ENCODE measurements at places on chromosomes 5 and 9.

DNA sequence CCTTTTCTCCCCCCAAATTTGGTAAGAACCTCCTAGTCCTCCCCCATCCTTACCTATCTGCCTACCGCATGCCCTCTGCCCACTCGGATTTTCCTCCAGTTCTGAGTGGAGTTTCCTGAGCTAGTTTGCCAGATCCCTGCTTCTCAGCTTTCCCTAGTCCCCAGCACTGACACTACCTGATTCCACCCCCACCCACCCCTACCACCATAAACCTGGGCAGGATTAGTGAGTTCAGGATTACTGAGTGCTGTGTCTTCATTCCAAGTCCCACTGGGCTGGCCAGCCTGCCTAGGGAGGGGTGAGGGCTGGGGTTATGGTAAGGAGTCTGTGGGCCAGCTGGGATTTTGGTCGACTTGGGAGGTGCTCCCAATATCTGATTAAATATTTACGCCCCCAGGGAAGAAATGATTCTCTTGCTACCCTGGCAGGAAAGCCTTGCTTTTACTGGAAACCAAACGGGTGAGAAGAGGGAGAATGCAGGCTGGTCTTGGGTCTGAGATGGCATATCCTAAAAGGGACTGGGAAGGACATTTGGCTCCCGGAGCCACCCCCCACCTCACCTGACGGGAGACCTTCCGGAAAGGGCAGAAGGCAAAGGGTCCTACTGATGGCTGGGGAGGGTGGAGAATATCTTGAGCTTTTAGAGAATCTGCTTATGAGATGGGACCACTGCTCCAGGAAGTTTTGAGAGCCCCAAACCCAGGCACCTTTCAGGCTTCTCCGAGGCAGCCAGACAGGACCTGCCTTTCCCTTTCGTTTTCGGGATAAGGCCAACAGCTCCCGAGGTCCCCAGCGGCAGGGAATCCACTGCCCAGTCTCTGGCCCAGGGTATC lies 3.7 kb downstream of the PITX1 start:
- no peak for DNase-seq

GRCh38 chr5:56303511-56303910 lies 70.4 kb upstream of the ANKRD55 start:
- DNase-seq: no peak

DNA sequence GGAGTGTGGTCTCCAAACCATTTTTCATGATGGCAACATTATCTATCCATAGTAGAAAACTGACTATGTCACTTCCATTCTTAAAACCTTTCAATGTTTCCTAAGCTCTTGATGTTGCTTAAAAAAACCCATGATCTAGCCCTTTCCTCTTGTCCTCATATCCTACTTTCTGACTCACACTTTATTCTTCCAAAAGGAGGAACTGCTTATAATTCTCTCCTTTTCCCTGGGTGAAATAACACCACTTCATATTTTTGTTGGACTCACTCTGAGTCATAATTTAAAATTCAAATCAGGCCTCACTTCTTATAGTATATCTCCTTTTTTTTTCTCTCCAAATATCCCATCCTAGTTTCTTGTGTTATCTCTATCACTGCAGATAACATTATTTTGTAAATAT lies 513.9 kb downstream of the MAN2A1 start:
- DNase-seq: no peak

DNA sequence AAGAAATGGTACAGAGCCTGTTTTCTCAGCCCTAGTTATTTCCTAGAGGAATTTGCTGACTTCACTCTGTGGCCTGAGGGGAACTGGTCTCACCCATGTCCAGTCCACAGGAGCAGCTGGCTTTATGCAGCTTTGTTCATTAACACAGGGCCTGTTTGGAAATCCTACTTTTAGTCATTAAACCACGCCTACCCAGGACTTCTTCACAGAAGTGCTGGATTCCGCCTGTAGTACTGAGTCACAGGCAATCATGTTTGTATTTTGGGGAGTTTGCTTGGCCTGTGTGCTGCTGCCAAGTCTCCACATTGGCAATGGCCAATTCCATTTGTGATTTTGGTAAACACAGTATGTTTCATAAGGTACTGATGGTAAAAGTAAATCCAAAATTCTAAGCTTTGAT lies 52.8 kb downstream of the CTNND2 start:
- DNase-seq: no peak

- no peak for DNase-seq
Observed at GRCh38 chr5:171598641-171599152, 179.2 kb downstream of the FGF18 start.

DNA sequence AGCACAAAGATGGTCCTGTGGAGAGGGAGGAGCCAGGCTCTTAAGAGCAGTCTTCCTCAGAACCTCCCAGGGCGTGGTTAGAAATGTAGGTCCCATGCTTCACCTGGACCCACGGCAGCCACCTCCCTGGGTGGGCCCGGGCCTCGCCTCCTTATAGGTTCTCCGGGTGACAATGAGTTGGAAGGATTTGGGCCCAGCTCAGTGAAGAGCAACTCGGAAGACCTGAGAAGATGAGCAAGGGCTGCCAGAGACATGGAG lies 26.3 kb upstream of the NDST1 start:
- no peak for DNase-seq

GRCh38 chr9:25600501-25600900 lies 77.7 kb downstream of the TUSC1 start:
- no peak for DNase-seq

GRCh38 chr9:128190516-128191405 lies 611 bp downstream of the CIZ1 start:
- DNase-seq: no peak

- no peak for DNase-seq
Observed at GRCh38 chr9:126621061-126621918, 7.6 kb downstream of the LMX1B start.

GRCh38 chr9:107176436-107177151 lies 106.5 kb upstream of the RAD23B start:
- DNase-seq: no peak

DNA sequence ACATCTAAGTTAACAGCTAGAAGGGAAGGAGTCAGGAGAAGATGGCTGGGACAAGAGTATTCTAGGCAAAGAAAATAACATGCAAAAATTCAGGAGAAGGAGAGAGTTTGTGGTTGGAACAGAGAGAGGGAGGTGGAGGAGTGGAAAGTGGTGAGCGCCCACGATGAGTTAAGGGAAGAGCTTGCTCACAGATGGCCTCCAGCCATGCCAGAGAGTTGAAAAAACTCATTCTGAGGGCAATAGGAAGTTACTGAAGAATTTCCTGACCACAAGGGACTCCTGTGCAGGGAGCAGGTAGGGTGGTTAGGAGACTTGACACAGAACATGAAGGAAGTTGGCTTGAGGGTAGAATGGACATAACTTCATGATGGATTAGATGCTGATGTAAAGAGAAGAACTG lies 159.7 kb downstream of the DOCK2 start:
- no peak for DNase-seq

DNA sequence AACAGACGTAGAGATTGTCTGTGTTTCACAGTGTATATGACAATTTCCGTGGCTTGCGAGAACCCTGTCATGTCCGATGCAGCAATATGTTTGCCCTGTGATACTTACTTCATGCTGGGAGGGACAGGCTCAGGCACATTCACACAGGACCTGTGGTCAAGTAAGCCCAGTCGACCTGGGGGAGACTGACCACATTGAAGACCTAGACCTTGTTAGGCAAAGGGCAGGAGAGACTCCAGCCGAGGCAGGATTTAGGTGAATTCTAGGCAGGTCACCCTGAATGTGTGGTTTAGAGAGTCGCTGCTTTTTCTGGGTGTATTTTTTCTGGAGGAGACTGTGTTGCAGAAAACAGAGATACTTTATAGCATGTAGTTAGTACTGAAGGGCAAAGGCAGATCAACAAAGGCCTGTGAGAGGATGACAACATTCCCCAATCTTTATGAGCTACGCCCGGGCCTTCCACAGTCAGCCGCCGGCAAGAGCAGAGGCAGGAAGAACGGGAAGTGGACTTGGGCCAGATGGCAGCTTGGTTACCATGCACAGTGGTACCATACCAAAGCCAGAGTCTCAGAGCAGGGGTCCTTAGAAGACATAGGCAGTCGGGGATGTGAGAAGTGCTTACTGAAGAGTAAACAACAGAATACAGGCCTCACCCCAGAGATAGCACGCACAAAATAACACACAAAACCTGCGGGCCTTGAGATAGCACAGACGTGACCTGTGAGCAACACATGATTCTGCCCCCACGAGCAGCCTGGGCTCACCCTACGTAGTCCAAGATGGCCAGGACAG lies 220.7 kb downstream of the CACNA1B start:
- no peak for DNase-seq

DNA sequence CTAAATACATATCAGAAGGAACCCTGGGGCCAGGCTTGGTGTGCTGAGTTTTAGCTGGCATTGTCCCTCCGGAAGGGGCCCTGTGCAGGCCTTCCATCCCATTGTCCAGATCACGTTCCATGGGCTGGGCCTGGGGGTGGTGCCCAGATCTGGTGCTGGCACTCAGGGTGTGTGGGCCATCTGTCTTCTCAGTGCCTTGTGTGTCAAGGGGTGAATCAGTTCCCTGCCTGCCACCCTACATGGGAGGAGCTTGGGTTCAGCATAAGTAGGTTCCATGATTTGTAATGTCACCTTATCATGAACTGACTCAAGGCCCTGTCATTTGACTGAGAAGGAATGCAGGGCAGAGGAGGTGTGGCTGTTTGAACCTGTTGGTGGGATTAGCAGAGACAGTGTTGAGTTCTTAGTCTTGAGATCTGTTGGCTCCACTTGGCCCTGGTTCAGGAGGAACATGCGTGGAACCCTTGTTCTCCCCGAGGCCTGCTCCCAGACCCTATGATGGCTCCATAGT lies 176.8 kb downstream of the MACROH2A1 start:
- DNase-seq: no peak

- no peak for DNase-seq
Observed at GRCh38 chr5:113807427-113807991, 294.0 kb downstream of the YTHDC2 start.

- no peak for DNase-seq
Observed at GRCh38 chr5:7436521-7436920, 40.6 kb downstream of the ADCY2 start.

DNA sequence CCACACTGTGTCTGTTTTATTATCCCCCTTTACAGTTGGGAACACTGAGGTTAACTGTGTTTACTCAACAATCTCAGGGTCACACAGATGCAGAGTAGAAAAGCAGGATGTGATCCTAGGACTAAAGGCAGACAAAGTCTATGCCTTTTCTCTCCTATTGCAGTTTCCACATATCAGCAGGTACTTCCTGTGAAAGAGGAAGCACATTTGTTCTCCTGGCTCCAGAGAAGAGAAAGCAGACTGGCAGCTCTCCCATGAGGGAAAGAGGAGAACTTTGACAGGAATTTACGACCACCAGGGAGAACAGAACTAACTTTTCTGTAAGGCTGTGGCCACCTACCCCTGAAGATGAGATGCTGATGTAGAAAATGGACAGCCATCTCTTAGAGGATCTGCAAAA lies 84.2 kb upstream of the TNC start:
- DNase-seq: no peak

- no peak for DNase-seq
Observed at GRCh38 chr5:144142824-144143162, 27.7 kb downstream of the YIPF5 start.

GRCh38 chr9:32672469-32672868 lies 37.0 kb upstream of the TAF1L start:
- DNase-seq: no peak

- no peak for DNase-seq
Observed at GRCh38 chr5:87410931-87411330, 1.8 kb downstream of the CCNH start.

GRCh38 chr9:127273326-127273725 lies 8.8 kb downstream of the GARNL3 start:
- DNase-seq: no peak

GRCh38 chr5:33423018-33423630 lies 17.6 kb upstream of the TARS1 start:
- DNase-seq: no peak

- DNase-seq: no peak
Observed at GRCh38 chr5:82491397-82491796, 213.2 kb upstream of the RPS23 start.

DNA sequence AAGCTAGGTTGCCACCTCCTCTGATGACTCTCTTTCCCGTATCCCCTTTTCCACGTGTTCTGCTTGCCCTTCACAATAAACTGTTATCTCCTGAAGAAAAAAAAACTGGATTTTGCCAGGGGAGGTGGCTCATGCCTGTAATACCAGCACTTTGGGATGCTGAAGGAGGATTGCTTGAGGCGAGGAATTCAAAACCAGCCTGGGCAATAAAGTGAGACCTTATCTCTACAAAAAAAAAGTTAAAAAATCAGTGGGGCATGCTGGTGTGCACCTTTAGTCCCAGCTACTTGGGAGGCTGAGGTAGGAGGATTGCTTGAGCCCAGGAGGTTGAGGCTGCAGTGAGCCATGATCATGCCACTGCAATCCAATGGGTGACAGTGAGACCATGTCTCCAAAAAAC lies 81.7 kb upstream of the IL6ST start:
- DNase-seq: no peak

DNA sequence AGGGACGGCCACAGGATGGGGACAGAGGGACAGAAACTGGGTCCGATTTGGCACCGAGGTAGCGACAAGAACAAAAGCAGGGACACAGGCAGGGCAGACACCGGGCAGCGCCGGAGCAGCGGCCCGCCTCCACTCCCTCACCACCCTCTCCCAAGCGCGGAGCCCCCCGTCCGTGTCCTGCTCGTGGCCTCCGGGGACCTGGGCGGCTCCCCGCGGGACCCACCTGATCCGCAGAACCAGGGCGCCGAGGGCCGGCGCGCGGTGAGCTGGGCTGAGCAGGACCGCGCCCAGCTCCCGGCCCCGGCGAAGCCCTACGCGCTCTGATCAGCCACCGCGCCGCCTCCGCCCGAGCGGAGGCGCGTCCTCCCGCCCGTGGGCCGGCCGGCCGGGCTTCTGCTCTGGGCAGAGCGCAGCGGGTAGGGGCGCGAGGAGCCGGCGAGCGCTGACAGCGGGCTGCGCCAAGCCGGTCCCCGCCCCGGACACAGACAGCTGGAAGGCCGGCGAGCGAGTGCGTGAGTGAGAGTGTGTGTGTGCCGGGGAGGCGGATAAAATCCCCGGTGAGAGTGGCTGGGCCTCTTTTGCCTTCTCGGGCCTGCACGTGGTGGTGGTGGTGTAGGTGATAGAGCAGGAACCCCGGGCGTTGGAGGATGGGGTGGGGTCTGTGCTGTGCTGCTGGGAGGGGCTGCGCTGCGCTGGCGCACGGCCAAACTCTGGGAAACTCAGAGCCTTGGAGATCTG lies at the start of gene GGTA1:
Gene GGTA1, minus strand, starts transcription at position 418 of the 738 bp plus-strand sequence. CDS start 31,922 bp downstream, outside the sequence.
- no peak for DNase-seq

- peak; percentile 78 for DNase-seq
Observed at GRCh38 chr9:131423171-131423581, 29.3 kb downstream of the PRRC2B start.

DNA sequence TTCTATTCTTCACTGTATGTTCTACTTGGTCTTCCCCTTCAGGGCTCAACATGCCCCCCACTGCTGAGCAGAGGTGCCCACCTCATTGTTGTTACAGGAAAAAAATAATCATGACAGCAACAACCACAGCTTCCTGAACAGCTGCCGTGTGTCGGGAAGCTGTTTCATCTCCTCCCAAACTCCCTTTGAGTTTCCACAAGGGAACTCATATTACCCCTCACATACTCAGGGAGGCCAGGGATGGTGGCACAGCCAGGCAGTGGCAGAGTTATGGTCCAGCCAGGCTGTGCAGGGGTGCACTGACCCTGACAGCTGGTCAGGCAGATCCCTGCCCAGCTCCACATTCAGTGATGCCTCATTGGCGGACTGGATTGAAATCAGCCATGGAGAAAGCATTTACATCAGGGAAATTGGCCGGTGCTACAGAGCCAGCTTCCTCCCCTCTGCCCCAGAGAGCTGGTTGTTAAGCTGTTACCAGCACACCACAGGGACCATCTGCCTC lies 37.3 kb downstream of the SARDH start:
- DNase-seq: no peak
